Aorta (tissue), 5 donors: ENCODE measurements at places on chromosomes 13 and 19. TPM values are rescaled to one million over a fixed set of nuclear protein-coding genes. Genes with fewer than 3 reads are reported as not detected.

Gene METTL21C
- total RNA-seq, result not detected

Gene PTGIR
- 70.8 TPM for total RNA-seq

Gene GFY
- total RNA-seq, result not detected

Gene C13orf42
- total RNA-seq, result not detected

Gene CYP2A13
- not detected for total RNA-seq

Gene LILRB5
- total RNA-seq, result 15.0 TPM

Gene PSG6
- total RNA-seq, result not detected

Gene KLF5
- 3.6 TPM for total RNA-seq

Gene RAP2A
- 34.5 TPM for total RNA-seq

Gene ELANE
- total RNA-seq, result not detected

Gene NANOS3
- not detected for total RNA-seq

GRCh38 chr13:93959796-93960533, 519.5 kb downstream of the DCT start:
- no peak for DNase-seq

- no peak for DNase-seq
Measured at GRCh38 chr19:55676383-55676782, 1.4 kb downstream of the EPN1 start.

GRCh38 chr19:18967358-18968146, 26.5 kb upstream of the HOMER3 start:
- DNase-seq, result peak; percentile 80

- DNase-seq, result no peak
Measured at GRCh38 chr13:100245104-100245503, 156.2 kb downstream of the PCCA start.

GRCh38 chr13:94933230-94933751, 220.9 kb upstream of the SOX21 start:
- DNase-seq, result no peak

- DNase-seq, result no peak
Measured at GRCh38 chr19:17454576-17455071, 6.1 kb downstream of the NXNL1 start.

DNA sequence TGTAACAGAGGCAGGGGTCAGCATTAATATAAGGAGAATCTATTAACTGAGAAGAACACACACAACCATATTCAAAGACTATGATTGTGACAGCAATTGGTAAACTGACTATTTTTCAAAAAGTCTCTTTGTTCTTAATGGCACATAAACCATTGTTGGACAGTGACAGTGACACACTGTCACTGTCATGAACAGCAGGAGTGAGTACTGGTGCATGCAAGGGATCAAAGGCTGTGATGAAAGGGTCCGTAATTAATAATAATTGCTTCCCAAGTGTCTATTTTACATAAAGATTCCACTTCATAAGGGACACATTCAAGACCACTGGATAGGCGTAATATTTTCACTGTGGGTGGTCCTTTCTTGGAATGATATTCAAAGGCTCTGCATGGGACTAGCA, 50.7 kb downstream of the LHFPL6 start:
- DNase-seq, result no peak

DNA sequence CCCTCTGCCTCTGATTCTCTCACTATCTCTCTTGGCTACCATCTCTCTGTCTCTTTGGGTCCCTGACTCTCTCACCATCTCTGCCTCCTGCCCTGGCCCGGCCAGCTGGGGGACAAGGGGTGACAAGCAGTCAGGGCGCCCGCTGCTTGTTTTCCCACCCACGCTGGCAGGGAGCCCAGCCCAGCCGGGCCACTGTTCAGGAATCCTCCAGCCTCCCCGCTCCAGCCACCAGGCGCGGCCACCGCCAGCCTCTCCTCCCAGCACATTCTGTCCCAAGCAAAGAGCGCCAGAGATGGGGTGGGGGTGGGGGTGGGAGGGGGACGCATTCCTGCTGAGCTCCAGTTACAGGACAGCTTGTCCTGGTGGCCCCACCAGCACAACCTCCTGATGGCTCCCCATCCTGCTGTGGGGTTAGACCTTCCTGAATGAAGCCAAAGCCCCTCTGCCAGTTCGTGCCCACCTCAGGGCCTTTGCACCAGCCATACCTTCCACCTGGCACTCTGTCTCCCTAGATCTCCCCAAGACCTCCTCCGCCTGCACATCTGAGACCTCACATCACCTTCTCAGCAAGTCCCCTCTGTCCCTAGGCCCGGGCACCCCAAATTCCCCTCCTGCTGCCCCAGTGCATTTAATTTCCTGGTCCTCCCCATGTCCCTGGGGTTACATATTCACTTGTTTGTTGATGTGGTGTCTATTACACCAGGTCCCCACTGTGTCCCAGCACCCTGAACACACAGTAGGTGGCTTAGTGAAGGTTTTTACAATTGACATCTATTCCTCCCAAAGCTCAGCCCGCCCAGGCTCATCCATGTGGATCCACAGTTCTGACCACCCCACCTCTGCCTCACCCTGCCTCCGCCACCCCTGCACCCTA, 12.5 kb downstream of the ARRDC2 start:
- peak; percentile 93 for DNase-seq

GRCh38 chr19:34575206-34575605, 93.6 kb downstream of the WTIP start:
- DNase-seq, result no peak

DNA sequence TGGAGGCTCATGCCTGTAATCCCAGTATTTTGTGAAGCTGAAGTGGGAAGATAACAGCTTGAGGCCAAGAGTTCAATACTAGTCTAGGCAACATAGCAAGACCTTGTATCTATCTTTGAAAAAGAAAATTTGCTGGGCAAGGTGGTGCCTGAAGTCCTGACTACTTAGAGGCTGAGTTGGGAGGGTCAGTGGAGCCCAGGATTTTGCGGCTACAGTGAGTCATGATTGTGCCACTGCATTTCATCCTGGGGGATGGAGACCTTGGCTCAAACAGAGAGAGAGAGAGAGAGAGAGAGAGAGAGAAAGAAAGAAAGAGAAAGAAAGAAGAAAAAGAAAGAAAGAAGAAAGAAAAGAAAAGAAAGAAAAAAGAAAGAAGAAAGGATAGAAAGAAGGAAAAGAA, 1872.3 kb upstream of the PCDH20 start:
- no peak for DNase-seq

DNA sequence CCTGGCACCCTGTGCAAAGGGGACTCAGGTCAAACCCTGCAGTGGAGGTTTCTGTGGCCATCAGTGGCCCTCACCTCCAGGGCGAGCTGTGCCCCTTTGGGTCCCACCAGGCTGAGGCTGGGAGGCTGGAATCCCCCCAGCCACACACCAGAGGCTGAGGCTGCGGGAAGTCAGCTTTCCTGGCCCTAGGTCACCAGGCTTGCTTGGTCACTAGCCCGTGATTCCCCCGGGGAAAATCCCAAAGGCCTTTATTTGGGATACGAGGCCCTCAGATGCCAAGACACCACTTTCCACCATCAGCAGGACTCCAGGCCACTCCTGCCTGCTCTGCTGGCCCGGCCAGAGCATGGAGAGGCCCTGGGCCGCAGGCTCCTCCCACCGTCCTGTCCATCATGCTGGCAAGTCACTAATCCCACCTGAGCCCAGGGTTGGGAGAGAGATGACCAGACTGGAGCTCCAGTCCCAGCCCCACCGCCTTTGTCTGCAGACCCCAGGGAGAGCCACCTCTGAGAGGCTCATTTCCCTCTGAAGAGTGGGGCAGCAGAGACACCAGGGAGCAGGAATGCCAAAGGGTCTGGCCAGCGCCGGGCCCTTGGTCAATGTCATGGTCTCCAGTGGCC, 4.7 kb downstream of the NKPD1 start:
- DNase-seq, result no peak

GRCh38 chr13:108895220-108895704, 265.9 kb downstream of the MYO16 start:
- DNase-seq, result no peak

DNA sequence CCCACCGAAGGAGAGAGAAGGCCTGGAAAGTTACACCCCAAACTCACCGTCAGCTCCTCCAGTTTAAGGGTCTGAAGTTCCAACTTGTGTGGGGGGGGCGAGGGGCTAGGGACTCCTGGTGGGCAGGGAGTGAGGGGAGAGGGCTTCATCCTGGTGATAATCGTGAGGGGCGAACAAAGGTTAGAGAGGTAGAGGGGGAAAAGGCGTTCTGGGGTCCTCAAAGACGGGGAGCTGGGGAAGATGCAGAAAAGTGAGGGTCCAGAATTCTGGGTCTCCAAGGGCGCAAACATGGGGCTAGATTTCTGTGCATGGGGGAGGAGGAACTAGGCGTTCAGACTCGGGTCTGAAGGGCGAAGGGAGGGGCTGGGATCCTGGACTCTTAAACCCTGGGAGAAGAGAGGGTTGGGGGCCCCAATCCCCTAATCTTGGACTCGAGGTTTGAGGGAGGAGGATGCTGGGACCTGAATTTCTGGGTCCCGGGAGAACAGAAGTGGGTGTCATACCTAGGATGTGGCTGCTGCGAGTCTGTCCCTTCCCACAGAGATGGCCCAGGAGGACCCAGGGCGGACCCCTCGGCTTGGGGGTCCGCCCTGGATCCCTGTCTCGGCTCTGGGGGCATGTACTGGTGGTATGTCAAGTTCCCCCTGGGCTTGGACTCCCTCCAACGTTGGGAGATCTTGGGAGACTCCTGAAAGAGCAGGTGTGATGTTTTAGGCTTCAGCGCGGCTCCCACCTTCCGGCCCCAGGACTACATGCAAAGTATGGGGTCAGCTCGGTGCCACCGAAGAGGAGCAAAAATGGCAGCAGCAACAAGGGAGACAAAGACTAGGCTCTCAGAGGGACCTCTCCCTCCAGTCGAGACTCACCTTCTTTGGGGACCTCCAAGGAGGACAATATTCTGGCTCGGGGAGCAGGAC, 4.5 kb downstream of the MAMSTR start:
- DNase-seq, result no peak

GRCh38 chr13:40933508-40934204, 85.5 kb downstream of the ELF1 start:
- no peak for DNase-seq

DNA sequence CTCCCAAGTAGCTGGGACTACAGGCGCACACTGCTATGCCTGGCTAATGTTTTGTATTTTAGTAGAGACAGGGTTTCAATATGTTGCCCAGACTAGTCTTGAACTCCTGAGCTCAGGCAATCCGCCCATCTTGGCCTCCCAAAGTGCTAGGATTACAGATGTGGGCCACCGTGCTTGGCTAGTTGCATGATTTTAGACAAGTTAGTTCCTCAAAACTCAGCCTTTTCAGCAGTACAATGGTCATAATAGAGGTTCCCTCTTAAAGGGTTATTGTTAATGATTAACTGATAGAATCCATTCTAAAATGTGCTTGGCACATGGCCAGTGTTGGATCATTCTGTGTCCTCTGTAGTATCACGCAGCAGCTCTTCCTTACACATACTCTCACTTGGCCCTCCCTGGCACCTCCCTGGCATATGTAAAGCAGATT, 19.5 kb upstream of the IFT88 start:
- no peak for DNase-seq

DNA sequence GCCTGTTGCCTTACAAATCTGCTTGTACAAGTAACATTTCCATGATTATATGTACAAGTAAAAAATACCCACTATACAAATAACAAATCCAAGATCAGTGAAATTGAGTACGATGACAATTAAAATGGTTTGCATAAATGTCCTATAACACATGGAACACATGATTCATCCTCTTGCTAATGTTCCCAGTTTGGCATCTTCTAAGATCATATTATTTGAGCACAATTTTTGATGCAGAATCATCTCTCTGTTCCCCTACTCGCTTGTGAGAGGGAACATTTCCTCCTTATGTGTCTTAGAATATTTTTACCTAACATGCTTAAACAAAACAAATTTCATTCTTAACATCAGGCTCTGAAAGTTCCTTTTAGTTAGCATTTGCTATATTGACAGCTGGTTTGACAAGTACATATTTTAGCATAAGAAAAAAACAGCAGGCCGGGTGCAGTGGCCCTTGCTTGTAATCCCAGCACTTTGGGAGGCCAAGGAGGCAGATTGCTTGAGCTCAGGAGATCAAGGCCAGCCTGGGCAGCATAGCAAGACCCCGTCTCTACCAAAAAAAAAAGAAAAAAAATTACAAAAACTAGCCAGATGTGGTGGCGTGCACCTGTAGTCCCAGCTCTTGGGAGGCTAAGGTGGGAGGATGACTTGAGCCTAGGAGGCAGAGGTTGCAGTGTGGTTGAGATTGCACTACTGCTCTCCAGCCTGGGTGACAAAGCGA, 14.2 kb downstream of the ZNF331 start:
- DNase-seq, result no peak

DNA sequence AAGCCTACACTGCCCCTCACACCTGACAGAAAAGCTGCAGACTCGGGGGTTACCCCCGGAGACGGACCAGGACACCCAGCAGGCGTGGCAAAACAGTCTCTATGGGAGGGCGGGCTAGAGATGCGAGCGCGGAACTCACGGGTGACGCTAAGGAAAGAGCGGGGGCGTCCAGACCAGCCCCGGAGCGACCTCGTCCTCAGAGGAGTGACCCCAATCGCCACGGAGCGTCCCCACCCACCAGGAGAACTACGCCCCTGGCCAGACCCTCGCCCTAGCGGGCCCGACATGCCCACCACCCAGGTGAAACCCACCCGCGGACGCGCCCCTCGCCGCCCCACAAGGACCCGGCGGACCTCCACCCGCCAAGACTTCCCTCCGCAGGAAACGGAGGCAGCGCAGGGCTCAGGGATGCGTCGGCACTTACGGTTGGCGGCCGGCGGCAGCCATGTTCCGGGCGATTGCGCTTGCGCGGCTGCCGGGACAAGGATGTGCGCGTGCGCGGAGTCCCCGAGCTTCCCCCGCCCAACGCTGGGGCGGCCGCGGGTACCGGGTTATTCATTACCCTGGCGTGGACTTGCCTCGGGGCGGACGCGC, at the start of gene ZNF329:
Gene ZNF329, minus strand, starts transcription at position 462 of the 594 bp plus-strand sequence. CDS start 21,286 bp downstream, outside the sequence.
- peak; percentile 97 for DNase-seq

GRCh38 chr19:2974342-2975041, 2.9 kb upstream of the TLE6 start:
- peak; percentile 70 for DNase-seq

- DNase-seq, result no peak
Measured at GRCh38 chr13:64684685-64685431, 2545.3 kb downstream of the PCDH9 start.

DNA sequence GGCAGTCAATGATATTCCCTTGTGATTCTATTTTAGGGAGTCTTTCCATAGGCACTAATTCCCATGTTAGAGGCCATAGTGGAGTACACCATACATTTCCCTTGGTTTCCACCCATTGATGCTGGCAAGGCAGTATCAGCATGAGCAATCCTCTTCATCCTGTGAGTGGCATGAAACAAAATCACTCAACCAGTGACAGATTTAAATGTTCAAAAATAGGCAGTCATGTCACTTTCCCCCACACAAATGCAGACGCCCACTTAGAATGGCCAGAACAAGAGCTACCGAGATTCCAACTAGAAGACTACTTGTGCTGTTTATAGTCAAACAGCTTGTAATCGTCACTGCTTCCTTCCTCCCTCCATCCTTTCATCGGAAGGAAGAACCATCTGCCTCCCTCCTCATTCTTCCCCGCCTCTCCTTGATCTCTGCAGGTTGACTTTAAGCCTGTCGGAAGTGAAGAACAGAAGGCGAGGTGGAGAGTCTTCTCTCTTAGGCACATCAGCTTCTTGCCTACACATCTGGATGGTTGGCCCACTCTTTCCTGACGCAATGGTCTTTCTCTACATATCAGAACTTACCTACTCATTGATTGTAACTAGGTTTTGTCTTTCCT, 22.6 kb downstream of the RASL11A start:
- DNase-seq, result no peak
